Right hindlimb (tissue), 1 donor: ENCODE measurements at places on chromosomes 4 and X.

DNA sequence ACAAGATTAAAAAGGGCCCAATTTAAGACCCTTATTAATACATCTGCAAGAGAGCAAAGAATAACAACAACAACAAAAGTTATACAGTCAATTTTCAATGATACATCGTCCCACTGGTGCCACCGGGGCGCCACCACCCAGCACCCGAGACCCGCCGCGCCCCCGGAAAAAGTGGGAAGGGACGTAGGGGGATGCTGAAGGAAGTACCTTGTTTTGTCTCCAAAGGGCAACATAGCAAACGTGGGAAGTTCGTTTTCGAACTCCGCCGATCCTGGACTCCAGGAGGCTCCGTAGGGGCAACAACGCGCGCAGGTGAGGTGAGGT lies 1.7 kb downstream of the PDE5A start:
- DNase-seq = no peak

- no peak for DNase-seq
These were observed 51.7 kb downstream of the PHF8 start for GRCh38 chrX:53992589-53992988.

GRCh38 chr4:4490041-4490440 lies 51.8 kb downstream of the STX18 start:
- DNase-seq = no peak

- DNase-seq = no peak
These were observed at the start of gene MAGEB18 for GRCh38 chrX:26138274-26138673. Gene MAGEB18 (plus strand): TSS chrX:26138343. CDS start chrX:26138986, 643 bp downstream.

- DNase-seq = no peak
These were observed 603.5 kb upstream of the NR3C2 start for GRCh38 chr4:149045731-149046130.

DNA sequence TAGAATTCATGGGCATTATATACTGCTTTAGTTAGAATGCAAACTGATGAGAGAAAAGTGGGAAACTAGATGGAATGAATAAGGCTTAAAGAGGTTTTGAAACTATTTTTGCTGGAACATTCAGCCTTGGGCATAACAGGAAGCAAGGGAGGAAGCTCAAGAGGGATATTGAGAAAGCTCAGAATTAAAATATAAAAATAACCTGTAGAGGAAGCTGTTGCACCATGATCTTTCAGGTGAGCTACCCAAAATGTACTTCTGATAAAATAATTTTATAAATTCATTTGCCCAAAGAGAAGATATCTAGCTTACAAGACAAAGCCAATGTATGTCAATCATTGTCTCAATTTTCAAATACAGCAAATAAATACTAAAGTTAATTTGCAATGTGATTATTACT lies 11.3 kb downstream of the GC start:
- DNase-seq = no peak

DNA sequence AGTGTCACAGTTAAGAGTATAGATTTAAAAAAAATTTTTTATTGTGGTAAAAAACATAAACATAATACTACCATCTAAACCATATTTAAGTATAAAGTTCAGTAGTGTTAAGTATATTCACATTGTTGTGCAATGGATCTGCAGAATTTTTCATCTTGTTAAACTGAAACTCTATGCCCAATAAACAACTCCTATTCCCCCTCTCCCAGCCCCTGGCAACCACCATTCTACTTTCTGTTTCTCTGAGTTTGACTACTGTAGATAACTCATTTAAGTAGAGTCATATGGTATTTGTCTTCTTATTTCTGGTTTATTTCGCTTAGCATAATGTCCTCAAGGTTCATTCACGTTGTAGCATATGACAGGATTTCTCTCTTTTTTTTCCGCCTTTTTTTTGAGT lies 112.4 kb downstream of the PTTG2 start:
- DNase-seq = no peak

DNA sequence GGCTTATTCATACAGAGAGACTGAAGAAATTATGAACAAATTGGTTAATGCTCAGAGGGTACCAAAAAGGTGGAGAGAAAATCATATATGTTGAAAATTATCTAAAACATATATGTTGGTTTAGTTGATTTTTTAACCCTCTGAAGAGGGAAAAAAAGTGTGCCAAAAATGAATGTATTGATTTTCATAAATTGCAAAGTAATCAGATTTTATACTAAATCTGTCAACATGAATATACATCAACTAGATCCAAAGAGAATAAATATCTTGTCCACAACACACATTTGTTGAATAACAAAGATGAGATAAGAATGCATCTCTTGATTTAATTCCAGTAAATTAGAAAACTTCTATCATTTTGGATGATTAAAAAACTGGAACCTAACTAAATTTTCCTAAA lies 125.3 kb upstream of the TACR3 start:
- DNase-seq = no peak

GRCh38 chrX:14084466-14084865 lies 54.8 kb upstream of the GEMIN8 start:
- DNase-seq = no peak

DNA sequence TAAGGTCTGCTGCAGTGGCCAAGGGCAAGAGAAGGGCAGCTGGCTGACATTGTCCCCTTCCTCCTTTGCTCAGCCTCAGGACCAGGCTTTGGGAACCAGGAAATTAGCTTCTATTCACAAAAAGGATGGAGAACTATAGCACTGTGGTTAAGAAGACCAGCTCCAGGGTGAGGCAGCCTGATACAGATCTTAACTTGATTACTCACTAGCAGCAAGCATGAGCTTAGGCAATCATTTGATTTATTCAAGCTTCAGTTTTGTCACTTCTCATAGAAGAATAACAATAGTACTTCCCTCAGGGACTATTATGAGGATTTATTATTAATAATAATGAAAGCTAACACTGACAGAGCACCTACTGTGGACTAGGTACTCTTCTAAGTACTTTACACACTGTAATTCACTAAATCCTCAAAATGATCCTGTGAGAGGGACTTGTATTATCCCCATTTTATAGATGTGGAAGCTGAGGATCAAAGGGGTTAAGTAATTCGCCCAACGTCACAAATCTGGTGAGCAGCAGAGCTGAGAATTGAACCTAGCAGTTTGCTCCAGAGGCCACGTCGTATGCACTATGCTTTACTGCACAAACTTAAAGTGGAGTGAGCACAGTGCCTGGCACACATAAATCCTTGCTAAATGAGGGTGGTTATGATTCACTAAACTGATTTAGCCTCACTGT lies 130.4 kb upstream of the PAK3 start:
- DNase-seq = no peak
